ENCODE measurements at places on chromosomes 3 and 15.

GRCh38 chr3:30253832-30254231 lies 352.6 kb upstream of the TGFBR2 start:
- DNase-seq = no peak

DNA sequence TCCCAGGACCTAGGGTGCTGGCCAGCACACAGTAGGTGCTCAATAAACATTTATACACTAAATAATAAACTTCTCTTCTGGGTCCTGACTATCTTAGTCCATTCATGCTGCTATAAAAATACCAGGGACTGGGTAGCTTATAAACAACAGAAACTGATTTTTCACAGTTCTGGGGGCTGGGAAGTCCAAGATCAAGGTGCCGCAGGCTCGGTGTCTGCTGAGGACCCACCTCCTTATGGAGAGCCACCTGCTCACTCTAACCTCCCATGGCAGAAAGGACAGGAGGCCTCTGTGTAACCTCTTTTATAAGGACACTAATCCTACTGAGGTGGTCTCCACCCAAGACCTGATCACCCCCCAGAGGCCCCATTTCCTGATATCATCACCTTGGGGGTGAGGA lies 114.4 kb upstream of the IQSEC1 start:
- DNase-seq = no peak

DNA sequence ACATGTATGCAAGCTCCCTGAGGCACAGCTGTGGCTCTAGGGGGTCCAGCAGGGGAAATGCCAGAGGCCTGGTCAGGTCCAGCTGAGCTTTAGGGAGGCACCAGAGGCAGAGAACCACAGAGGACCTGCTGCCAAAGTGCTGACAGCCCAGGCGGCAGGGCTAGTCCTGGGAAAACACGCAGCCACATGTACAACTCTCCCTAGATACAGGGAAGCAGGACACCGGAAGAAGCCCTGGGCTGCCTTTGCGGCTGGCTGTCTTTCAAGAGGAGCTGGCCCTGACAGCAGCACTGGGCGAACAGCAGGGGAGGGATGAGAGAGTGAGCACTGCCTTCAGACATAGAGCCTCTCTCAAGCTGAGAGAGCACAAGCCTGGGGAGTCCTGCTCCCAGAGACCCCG lies 40.7 kb downstream of the RFT1 start:
- no peak for DNase-seq

- DNase-seq = no peak
These were observed 29.1 kb downstream of the PLXND1 start for GRCh38 chr3:129577366-129577765.

- DNase-seq = no peak
These were observed 552.8 kb downstream of the MAGI1 start for GRCh38 chr3:65485826-65486469.

GRCh38 chr3:136149667-136150066 lies 46.5 kb downstream of the MSL2 start:
- no peak for DNase-seq

DNA sequence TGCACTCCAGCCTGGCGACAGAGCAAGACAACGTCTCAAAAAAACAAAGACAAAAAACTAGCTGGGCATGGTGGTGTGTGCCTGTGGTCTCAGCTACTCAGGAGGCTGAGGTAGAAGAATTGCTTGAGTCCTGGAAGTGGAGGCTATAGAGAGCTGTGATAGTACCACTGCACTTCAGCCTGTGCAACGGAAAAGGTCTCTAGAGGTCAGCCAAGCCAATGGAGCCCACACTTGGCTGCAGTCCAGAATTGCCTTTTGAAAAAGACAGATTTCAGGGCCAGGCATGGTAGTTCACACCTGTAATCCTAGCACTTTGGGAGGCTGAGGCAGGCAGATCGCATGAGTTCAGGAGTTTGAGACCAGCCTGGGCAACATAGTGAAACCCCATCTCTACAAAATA lies 8.4 kb upstream of the RBPMS2 start:
- no peak for DNase-seq

GRCh38 chr3:101070799-101071121 lies 77.5 kb upstream of the ABI3BP start:
- no peak for DNase-seq

- DNase-seq = no peak
These were observed 547 bp upstream of the KNSTRN start for GRCh38 chr15:40381818-40382529.

DNA sequence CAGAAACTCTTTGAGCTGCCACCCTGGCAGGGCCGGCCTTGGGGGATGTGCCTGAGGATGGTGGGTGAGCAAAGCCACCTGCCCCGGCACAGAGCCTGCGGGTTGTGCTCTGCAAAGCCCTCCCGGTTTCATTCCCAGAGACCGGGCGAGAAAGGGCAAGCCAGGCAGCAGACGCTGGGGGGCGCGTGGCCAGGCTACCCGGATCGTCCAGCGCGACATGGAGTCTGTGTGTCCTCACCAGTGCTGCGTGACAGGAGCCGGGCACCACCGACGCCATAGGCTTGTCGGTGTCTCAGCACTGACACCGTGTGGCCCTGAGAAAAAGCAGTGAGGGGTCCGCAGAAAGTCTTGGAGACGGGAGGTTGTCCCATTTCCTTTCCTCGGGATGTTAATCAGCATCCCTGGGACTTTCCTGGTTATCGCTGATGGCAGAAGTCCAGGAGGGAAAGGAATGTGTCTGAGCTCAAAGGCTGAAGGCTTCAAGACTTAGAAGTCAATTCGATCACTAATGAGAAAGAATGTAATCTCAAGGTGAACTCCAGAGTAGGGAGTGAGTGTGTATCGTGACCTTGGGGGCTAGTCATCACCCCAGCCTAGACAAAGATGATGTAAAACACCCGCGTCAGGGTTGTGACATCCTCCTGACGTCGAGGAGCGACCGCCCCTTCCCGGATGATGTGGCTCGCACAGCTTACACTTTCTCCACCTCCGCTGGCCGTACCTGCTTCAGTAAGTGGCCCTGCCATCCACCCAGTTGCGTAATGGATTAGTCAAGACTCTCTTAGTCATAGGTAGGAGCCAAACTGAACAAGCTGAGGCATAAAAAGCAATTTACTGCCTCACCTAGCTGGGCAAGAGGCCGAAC lies 36.3 kb upstream of the PLA2G4E start:
- peak; percentile 77 for DNase-seq

DNA sequence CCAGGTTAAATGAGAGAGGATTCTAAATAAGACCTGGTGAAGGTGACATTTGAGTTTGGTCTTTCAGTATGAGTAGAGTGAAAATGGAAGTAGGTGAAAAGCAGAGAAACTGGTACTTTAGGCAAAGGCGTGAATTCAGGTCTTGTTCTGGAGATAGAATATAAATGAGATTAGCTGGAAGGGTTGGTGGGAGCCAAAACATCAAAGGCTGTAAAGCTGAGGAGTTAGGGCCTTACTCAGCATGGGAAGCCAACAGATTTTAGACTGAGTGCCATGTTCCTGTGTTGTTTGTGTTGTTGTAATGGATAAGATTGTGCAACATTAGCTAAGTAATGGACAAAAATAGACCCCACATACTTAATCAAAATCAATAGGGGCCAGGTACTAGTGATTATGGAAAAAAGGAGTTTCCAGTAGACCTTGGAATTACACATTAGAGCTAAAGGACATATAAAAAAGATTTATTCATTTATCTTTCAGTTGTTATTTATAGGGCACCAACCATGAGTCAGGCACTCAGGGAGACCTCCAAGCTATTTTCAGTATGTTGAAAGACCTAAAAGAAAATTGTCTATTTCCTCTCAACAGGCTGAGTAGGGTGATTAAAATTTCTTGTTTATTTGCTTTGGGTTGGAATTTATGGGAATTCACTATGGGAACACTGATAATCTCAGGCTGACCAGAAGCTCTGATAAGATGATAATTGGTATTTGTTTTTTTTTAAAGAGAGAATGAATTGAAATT lies 20.8 kb downstream of the ARL14 start:
- DNase-seq = no peak

GRCh38 chr3:128411574-128412064 lies 55.1 kb downstream of the DNAJB8 start:
- DNase-seq = no peak

- DNase-seq = no peak
These were observed 24.4 kb downstream of the RLBP1 start for GRCh38 chr15:89196994-89197393.

- DNase-seq = no peak
These were observed 230.4 kb downstream of the ADAMTS17 start for GRCh38 chr15:100111125-100112060.

GRCh38 chr3:9098716-9099675 lies 135.7 kb upstream of the RAD18 start:
- no peak for DNase-seq

GRCh38 chr3:117308756-117309155 lies 599.2 kb downstream of the TUSC7 start:
- DNase-seq = no peak

DNA sequence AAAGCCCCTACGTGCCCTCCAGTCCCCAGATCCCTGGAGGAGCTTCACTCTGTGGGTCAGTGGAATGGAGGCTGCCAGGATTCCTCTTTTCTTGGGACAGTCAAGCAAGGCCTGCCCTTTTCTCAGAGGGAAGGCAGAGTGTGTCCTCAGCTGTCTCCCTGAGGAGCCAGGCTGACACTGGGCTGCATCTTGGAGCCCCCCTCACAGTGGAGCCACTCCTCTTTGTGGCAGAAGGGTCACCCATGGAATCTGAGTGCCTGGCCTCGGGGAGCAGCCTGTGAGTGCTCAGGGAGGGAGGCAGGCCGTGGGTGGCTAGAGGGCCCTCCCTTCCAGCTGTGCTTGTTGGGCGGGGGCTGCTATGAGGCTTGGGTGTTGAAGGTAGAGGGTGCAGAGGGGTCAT lies 41.2 kb downstream of the BOC start:
- DNase-seq = no peak

- no peak for DNase-seq
These were observed 461 bp downstream of the COPB2 start for GRCh38 chr3:139388821-139389551.

DNA sequence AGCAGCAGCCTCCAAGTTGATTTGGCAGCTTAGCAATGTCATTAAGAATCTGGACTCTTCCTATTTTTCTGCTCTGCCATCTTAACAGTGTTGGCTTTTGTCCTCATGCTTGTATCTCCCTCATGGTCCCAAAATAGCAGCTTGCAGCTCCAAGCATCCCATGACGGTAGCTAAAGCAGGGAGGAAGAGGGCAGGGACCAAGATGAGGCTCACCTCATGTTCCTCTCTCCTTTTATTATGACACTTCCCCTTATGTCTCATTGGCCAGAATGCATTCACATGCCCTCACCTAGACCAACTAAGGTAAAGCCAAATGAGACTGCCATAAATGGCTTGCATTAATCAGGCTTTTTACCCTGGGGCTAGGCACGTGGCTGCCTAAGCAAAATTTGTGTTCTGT lies 382.4 kb downstream of the SHQ1 start:
- DNase-seq = no peak
